ENCODE measurements at places on chromosomes 3 and 15.

DNA sequence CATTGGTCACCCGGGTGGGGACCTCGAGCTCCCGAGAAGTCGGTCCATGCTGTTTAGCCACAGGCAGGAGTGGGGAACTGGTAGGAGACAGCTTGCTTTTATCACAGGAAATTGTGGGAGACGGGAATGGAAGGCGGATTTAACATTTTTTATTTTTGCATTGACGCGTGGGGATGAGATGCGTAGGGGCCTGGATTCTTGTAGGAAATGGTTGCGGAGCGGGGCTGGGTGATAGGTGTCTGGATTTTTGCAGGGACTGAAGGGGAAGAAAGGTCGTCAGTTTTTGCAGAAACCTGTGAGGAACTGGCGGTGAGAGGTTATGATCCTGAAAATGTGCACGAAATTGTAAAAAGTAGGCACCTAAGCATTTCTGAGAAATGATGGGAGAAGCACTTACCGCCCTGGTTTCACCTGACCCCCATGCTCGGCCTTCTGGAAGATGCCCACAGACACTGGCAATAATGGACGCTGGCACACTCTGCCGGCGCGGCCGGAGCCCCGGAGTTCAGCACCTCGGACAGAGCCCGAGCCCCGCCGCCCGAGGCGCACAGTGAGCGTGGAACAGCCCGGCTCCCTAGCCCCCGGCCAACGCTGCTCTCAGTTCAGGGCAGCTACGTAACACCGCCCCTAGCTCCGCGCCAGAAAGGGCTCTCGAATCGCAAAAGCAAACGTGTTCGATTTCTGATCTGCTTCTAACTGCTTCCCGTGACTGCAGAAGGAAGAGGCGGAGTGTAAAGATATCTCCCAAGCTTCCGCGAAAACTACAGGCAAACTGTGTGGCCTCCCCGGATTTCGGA lies 928 bp downstream of the ANKRD34C start:
- DNase-seq = no peak

- DNase-seq = no peak
Measured at GRCh38 chr3:175075269-175075668, 216.1 kb downstream of the NAALADL2 start.

DNA sequence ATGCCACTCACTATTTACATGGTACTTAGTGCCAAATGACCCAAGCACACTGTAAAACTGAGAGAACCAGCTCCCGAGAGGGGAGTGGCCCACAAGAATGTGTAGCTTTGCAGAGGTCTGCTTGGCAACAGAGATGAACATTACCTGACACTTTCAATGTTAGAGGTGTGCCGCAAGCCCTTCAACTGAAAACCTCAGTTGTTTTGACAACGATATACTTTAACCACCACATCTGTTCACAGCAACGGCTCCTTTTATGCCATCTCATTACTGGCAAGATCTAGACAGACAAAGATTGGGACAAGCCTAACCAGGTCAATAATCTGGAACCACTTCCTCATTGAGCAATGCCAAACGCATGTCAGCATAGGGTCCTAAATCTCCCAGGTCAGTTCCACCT lies 23.7 kb downstream of the NEK10 start:
- DNase-seq = no peak

- DNase-seq = no peak
Measured at GRCh38 chr15:88707771-88708654, 69.2 kb downstream of the ISG20 start.

DNA sequence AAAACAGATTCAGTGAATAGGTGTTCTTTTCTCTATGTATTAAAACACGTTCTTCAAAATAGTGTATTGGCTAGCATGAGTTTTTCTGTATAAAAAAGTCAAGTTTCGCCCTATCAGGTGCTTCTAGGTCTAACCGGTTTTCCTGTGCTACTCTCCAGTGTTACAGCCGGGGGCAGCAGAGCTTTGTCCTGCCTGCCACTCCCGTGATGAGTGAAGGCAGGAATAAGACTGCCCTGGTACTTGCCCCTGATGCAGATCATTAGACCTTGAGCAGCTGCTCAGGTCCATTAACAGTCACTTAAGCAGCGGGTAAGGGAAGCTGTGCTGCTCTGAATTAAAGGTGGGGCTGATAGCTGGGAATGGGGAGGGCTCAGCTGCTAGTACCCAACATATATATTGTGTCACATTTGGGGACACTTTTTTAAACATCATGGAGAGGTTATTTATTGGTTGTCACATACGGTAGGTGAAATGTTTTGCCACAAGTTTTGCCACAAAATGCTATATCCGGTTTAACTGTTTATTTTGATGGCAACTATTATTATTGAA lies 1.3 kb upstream of the UNC13C start:
- no peak for DNase-seq

DNA sequence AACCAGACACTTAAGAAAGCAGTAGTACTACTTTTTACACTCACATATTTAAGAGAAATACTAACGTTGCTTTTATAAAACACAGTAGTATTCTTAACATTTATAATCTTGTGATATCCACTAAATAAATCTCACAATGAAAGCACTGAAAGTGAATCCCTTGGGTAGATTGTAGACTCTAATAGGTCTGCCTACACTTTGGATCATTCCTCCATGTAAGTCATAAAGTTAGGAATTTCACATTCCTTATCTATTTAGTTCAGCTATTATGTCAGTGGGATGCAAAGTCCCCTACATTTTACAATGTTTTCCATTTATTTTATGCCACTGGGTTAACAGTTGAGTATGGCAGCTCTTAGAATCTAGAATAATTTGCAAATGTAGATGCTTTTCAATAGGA lies 330.7 kb downstream of the LSAMP start:
- DNase-seq = no peak

DNA sequence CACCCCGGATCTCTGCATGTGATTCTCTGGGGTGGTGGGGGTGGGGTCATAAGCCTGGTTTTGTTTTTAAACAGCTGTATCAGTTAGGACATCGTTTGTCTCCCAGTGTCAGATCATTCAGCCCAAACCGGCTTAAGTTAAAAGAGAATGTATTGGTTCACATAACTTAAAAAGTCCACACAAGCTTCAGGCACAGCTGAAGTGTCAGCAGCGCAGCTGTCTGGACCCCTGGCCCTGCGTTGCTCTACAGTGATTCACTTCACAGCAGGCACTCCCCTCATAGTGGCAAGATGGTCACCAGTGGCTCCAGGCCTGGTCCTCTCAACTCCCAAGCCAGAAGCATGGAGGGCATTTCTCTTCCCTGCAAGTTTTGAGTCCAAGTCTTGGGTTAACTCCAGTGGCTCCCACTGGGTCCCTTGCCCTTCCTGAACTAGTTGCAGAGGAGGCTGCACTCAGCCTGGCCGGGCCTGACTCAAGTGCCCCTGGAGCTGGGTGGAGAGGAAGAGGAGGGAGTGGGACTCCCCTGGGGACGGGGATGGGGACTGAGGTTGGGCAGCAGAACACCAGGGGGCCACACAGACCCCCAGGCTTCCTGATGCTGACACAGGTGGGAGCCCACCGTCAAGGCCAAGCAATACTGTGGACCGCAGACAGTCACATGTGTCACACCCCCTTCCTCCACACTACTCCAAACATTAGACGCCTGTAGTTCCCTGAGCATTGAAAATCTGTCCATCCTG lies 28.9 kb upstream of the GP9 start:
- no peak for DNase-seq

DNA sequence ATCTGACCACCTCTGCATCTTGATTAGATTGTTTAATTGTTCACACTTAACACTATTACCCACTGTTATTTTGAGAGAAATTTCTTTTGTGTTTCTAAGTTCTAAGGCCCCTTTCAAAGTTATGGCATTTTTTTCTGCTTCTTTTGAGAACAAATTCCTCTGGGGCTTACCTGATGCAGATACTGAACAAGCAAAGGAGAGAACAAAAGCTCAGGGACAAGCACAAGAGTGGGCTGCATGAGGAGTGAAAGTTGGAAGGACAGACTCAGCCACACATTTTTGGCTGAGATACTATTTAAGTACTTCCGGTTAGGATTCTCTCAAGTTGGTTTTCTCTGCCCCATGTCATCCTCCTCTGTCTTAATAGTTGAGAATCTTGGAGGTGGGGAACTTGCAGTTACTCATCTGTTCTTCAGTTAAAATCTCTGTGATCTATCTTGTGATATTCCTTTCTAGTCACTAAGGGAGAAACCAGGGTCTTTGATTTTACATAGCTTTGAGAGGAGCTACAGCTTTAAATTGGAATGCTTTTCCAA lies 54.7 kb downstream of the CMTM6 start:
- no peak for DNase-seq

DNA sequence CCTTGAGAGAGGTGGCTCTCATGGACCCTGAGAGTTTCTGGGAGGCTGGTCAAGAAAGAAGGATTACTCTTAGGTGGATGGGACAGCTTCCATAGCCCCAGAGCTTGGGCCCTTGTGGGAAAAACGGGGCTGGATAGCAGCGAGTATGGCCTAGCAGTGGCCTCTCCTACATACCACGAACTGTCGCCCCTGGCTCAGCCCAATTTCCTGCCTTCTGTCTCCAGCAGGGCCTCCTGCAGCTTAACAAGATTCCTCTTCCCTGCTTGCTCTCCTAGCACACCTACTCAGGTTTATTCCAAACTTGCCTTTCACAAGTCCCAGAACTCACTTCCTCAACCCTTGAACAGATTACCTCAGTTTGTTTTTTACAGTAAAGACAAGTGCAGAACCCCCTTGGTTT lies 139.7 kb upstream of the TPM1 start:
- DNase-seq = no peak

GRCh38 chr15:77581896-77582569 lies 50.7 kb downstream of the LINGO1 start:
- DNase-seq = no peak

GRCh38 chr3:49170744-49171118 lies 667 bp upstream of the KLHDC8B start:
- DNase-seq = no peak

DNA sequence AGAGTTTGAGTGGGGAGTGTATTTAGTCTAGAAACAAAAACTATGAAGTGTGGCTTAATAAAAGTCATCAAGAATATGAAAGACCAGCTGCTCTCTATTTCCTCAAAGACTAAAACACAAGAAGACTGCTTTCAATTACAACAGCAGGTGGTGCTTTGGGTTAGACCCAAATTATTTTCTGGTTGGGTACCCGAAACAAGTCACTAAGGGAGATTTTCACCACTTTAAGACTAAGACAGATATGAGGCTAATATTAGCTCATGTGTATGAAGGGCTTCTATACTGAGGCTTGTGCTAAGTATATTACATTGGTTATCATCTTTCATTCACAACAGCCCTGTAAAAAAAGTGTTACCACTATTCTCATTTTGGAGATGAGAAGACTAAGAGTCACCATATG lies 43.1 kb downstream of the COL8A1 start:
- no peak for DNase-seq

GRCh38 chr3:174767406-174767805 lies 91.7 kb upstream of the NAALADL2 start:
- no peak for DNase-seq

DNA sequence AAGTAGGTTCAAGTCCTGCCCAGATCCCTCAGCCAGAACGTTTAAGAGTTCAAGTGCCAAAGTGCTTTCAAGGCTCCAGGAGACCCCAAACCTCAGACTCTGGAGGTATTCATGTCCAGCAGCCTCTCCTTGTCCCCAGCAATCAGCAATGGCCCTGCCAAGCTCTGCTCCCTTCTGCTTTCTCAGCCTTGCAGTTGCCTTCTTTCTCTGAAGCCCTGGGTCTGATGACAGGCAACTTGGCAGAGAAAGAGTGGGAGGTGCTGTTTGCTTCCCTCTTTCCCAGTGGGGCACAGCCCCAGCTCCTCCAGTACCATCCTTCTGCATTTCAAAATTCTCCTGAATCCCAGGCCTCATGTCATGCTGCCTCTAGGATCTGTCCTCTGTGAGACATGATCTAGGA lies 40.2 kb downstream of the ATP2B2 start:
- no peak for DNase-seq

DNA sequence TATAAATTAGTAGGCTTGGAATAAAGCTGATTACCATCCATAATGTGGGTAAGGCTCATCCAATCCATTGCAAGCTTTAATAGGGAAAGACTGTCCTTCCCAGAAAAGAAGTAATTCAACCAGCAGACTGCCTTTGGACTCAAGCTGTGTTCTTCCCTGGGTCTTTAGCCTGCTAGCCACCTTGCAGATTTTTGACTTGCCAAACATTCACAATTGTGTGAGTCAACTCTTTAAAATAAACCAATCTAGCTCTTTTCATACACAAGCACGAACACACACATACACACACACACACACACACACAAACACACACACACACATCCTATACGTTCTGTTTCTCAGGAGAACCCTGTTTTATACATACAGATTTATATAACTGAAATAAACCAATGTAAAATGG lies 248.1 kb downstream of the NAALADL2 start:
- DNase-seq = no peak

GRCh38 chr3:49017229-49017970 lies 980 bp downstream of the DALRD3 start:
- no peak for DNase-seq

DNA sequence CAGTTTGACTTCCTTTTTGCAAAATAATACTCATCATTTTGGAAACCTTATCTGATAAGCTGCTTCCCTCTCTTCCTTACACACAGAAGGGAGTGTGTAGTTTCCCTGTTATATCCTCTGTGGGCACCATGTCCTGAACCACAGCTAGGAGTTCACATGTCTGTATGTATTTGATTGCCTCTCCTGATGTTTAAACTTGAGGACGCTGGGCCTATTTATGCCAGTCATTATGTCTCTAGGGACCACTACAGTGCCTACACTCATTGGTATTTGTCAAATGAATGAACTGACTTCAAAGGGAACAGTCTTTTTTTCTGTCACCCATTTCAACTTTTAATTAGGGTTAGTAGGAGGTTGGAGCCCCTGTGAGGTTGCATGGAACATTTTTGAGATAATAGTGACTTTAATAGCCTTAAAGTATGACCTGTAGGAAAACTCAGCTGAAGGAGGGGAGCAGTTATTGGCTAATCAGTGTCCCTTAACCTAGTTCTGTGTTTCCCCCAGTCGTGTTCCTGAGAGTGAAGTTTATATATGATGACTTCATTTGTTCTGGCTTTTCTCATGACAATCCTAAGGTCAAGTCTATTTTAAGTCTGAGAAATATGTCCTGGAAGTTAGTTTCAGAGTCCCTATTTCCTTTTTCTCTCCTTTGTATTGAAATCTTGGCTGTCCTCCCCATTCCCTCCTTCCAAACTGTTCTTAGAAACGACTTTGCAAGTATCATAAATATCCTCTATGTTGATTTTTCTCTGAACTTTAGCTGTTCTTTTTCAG lies 28.9 kb downstream of the PDE8A start:
- DNase-seq = no peak

- DNase-seq = no peak
Measured at GRCh38 chr3:120678984-120679383, 3.1 kb downstream of the HGD start.

- no peak for DNase-seq
Measured at GRCh38 chr15:43144512-43144911, 11.1 kb downstream of the TMEM62 start.

GRCh38 chr3:60391292-60391691 lies 860.0 kb downstream of the FHIT start:
- no peak for DNase-seq

All from coronary artery (tissue), 2 donors.